Brain (organoid and tissue), 16 donors: ENCODE measurements at places on chromosomes 16 and 17.

- peak; percentile 93 for DNase-seq
These were observed 2.6 kb upstream of the FMNL1 start for GRCh38 chr17:45218895-45219661.

DNA sequence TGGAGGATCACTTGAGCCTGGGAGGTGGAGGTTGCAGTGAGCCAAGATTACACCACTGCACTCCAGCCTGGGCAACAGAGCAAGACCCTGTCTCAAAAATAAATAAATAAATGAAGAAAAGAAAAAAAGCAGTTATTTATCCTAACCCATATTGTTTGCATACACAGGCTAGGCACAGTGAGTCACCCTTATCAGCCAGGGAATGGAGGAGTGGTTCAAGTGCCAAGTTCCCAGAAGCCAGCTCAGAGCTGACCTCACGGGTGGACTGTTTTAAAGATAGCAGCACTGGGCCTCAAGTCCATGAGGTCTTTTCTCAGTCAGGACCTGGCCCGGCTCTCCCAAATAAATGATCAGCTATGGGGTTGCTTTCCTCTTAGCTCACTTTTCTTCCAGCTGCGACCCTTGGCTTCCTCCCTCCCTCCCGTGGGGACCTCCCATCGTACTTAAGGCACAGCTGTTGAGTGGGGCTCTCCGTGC is 22.6 kb upstream of the MGAT5B start:
- DNase-seq = no peak

DNA sequence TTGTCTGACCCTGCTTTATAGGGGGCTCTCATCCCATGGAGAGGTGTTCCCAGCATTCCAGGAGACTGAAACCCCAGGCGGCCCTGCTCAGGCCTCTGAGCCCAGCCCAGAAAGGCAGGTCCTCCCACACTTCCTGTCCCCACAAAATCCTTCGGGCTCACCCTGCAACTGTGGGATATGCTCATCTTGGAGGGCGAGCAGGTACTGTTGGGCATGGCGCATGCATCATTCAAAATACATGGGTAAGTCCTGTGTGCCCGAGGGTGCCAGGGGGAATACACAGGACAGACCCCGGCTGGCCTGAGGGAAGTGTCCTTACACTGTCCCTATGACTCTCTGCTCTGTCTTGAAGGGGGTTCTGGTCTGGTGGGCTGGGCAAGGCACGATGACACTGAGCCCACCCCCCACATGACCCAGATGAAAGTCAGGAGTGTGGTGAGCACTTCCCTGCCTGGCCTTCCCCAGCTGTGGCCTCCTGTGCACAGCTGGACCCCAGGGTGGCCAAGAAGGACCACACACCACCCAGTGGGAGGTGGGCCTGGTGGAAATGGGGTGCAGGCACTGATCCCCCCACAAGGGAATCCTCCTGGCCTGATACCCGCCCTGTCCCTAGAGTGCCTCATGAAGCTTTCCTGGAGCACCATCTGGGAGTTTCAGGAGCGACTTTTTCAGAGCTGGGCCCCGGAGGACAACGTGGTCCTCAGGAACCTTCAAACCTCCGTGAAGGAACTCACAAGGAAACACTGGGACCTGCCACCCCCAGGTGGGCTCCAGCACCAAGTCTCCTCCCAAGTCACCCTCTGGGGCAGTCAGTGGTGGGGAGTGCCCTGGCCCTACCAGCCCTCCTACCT is 46.7 kb downstream of the USP22 start:
- no peak for DNase-seq

GRCh38 chr16:85348911-85349334 is 236.7 kb upstream of the CIBAR2 start:
- DNase-seq = peak; percentile 88

DNA sequence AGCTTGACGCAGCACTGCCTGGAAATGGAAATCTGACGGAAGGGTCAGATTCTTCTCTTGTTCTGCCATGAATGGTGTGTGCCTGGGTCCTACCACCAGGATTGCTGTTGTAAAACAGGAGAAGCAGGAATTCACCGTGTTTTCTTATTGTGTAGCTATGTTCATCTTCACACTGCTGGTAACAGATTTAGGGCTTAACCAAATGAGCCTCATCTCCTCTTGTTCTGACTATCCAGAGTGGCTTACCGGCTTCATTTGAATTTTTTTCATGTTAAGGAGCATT is 97.3 kb upstream of the CHMP6 start:
- DNase-seq = no peak

DNA sequence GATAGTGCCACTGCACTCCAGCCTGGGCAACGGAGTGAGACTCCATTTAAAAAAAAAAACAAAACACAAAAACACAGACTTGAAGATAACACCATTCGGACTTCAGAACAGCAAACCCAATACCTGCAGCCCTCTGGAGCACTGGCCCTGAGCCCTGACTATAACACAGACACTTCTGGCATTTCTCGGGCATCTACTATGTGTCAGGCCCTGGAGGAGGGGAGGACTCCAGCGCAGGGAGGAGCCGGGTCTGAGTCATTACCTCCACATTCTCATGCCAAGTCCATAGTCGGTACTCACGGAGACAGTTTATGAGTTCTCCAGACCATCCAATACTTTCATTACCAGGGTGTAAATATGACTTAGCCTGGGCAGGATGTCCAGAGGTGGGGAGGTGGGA is 48.8 kb downstream of the PITPNM3 start:
- DNase-seq = no peak

DNA sequence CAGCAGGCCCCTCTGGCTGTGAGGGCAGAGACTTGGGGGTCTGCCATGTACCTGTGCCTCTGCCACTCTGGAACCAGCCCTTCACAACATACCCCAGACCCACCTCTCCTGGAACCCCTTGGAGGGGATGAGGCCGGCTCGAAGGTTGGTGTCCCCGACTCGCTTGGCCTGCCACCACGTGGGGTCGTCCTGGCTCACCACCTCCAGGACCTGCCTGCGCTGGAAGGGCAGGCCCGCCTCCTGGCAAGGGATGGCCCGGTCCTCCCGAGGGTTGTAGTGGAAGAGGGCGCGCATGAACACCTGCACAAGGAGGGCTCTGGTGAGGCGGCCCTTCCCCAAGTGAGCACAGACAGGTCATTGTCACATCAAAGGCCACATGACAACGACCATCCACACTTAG is 12.2 kb downstream of the MPP3 start:
- no peak for DNase-seq

DNA sequence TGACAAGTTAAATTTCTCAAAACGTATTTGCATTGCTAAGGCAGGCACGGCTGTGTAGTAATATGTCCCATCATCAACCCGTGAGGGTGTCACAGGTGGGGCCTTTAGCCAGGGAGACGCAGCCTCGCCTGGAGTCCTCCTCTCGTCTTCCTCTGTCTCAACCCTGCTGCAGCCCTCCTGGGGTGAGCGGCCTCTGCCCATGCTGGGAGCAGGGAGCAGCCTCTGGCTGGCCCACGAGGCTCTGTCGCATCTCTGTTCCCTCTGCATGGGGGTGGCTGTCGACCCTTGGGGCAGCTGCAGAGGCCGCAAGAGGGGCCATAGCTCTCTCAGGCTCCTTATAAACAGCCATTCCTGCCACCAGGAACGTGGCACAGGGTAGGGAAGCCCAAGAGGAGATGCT is 806 bp upstream of the SMIM5 start:
- no peak for DNase-seq

- DNase-seq = peak; percentile 69
These were observed 15.7 kb upstream of the DHX8 start for GRCh38 chr17:43467981-43468581.

DNA sequence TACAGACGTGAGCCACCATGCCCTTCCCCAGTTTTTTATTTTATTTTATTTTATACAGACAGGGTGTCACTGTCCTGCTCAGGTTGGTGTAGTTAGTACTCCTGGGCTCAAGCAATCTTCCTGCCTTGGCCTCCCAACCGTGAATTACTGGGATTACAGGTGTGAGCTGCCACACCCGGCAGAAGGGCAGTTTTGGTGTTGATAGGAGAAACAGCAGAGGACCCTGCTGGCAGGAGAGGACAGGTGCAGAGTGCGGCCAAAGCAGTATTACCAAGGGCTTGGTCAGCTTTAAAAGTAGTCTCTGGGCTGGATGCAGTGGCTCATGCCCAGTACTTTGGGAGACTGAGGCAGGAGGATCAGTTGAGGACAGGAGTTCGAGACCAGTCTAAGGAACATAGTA is 22.9 kb downstream of the FOXK2 start:
- DNase-seq = no peak

- no peak for DNase-seq
These were observed 6.5 kb downstream of the ZZEF1 start for GRCh38 chr17:4136373-4136772.

DNA sequence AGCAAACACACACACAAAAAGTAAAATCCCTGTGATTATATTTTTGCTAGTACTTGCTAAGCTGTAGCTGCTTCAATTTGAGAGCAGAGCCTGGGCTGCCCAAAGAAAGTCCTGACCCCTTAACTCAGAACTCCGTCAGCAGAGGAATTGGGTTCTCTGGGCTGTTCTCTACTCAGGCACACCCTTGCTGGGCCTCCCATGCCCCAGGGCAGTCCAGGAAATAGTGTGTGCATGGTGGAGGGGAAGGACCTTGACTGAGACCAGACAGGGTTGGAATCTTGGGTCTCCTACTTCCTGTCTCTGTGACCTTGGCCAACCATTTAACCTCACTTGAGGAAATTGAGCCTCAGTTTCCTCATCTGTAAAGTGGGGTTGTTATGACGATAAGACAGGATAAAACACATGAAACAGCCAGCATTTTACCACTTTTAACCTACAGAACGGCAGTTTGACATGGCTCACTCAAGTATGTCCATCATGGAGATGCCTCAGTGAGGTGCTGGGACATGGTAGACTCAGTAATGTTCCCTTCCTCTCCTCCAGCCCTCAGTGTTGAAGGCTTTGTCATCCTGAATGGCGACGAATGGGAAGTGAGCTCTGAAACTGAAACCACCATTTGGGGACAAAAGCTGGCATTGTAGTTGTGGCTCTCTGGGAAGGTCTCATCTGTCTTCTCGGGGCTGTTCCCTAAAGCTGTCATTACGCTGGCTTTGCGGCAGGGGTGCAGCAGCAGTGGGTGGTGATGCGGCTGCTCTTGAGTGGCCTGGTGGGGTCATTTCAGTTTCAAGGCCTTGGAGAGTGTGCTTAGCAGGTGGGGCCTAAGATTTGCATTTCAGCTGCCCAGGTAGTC is 74.9 kb downstream of the CMIP start:
- DNase-seq = no peak

DNA sequence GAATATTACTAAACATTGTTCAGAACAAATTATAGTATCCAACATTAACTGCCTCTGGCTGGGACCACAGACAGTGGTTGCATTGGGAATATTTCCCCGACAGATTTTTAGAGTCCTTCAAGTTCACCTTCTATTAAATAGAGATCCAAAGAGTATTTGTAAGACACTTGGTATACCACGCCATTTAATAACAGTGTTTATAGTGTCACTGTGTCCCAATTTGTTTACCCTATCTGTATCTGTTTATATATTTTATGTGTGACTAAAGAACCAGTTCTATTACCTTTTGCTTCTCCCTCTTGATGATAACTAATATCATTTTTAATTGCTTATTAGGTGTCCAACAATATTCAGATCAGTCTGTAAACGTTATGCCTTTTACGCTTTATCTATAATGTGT is 191.3 kb upstream of the IRX5 start:
- DNase-seq = no peak

DNA sequence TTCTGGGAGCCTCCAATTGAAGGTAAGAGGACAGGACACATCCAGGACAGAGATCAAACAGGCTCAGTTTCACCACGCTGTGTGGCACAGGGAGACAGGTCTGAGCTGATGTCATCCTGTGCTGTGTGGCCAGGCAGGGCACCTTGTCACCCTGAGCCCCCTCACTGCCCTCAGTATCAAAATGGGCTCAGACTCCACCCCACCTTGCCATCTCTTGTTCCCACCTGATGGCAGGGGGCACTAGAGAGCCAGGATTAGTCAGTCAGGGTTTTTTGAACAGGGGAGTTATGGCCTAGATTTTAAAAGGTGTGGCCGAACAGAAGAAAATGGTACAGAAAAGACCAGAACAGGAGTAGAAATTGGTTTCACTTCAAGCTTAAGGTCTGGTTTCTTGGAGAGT is 2.6 kb downstream of the KAT2A start:
- no peak for DNase-seq

GRCh38 chr17:27264068-27264812 is 29.7 kb upstream of the WSB1 start:
- no peak for DNase-seq

DNA sequence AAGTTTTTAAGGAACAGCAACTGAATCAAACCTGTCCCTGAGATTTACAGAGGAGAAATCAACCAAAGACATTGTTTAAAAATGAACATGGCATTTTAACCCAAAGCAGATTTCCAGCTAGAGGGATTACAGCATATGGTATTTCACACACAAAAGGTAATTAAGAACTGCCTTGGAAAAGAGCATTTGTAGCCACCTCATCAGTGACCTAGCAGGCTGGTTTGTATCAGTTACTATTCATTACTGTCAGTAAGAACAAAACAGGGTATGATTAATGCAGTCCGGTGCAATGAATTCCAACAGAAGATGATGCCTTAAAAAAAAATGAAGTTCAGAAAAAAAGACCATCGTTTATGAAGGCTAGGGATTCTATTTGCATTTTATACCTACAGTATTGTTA is 219.9 kb downstream of the CHD9NB start:
- DNase-seq = no peak

DNA sequence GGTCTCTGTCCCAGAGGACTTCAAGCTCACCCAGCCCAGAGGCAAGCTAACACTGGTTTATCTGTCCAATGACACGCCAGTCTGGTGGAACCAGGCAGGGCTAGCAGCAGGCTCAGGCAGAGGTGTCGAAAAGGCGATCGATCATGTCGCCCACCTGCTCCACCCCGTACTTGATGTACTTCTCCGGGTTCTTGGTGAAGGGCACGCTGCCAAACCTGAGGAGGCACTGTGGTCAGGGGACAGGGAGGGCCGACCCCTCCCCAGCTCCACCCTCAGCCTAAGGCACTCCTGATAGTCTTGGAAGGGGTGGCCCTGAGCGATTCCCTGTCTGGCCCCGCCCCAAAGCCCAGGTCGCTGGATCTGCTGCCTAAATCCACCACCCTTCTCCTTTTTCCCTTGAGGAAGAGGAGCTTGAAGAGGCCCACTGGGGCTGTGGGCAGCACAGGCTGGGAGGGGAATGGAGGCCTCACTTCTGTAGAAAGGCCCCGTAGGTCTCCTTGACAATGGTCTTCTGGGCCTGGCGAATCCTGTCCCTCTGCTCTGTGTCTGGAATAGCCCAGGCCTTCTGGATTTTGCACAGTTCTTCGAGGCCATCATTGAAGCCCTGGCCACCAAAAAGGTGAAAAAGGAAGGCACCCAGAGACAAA is 4.7 kb downstream of the ZACN start:
- DNase-seq = no peak
